Upper lobe of left lung (tissue), 6 donors: ENCODE measurements at places on chromosomes 1 and 21. TPM values are rescaled to one million over a fixed set of nuclear protein-coding genes. Genes with fewer than 3 reads are reported as not detected.

The ASAP3 gene
- total RNA-seq: 39.7 TPM

The TRIM63 gene
- not detected for total RNA-seq

The KCNK1 gene
- 10.4 TPM for total RNA-seq

The APOBEC4 gene
- total RNA-seq: 0.20 TPM

DNA sequence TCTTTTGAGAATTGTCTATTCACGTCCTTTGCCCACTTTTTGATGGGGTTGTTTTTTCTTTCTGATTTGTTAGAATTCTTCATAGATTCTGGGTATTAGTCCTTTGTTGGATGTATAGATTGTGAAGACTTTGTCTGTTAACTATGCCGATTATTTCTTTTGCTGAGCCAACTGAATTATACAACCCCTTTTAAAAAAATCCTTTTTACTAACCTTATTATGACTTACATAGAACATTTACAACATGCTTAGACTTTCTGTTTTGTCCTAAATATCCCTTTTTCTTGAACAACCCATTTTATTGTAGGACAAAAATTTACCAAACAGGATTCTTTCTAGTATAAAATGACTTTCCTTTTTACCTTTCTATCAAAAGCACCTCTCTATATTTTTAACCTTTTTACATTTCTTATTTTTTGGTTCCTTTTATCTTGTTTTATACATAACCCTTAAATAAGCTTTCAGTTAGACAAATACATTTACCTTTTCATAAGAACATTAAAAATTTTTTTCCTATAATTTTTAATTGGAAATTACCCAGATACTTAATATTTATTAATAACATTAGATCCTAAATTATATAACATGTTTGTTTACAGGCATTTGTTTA, 70.4 kb upstream of the TTLL7 start:
- H3K4me3 ChIP-seq: no peak overlapping the region
- no peaks in the 10 kb centered on the region for H3K36me3 ChIP-seq
- no peaks in the 10 kb centered on the region for H3K4me1 ChIP-seq
- no peaks in the 10 kb centered on the region for H3K27me3 ChIP-seq

- peak overlapping the region; percentile 84 for H3K4me3 ChIP-seq
- DNase-seq: no peak
- peak overlapping the region; percentile 89 for H3K27ac ChIP-seq
Observed at GRCh38 chr1:64472040-64472376, 2.1 kb downstream of the CACHD1 start.
